ENCODE measurements at places on chromosomes 7 and 10.

- peak; percentile 97 for DNase-seq
- no peaks in the 10 kb centered on the region for H3K36me3 ChIP-seq
- H3K4me1 ChIP-seq, result peaks cover 18% of the 10 kb centered on the region
- peak overlapping the region; percentile 70 for H3K27ac ChIP-seq
- peak overlapping the region; percentile 5 for H3K4me3 ChIP-seq
These were observed 121.9 kb upstream of the AKR1E2 start for GRCh38 chr10:4704034-4704545.

DNA sequence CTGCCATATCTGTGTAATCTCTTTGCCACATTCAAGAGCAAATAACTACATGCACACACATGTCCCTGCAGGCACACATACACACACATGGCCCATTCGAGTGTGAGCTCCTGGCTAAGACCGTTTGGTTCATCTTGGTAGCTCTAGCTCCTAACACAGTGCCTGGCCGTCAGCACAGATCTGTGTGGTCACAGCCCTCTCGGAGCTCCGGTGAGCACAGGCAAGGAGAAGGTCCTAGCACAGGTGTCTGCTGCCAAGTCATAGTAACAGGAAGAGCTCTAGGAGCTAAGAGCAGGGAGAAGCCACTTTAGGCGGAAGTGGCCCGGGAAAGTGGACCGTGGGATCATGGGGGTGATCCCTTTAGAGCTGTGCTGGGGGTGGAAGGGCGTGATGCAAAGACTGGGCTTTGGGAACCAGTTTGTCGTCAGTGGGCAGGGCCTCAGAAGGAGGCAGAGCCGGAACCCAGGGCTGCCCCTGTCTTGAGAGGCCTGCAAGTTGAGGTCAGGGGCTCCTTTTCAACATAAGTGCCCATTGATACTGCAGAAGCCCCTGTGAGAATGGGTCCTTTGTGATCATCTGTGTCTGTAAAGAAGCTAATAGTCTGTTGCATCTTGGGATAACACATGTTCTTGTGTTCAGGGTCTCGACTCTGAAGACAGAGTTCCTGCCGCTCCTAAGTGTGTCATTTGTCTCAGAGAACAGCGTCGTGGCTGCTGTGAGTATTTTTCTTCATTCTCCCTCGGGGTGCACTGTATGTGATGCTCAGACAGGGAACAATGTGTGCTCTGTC lies 16.6 kb upstream of the ARPC1B start:
- no peak overlapping the region for H3K27ac ChIP-seq
- no peaks in the 10 kb centered on the region for H3K27me3 ChIP-seq
- H3K4me3 ChIP-seq, result no peak overlapping the region
- 0 out of 2 replicates have a peak, but pooled peaks cover under 1% of the 10 kb centered on the region for H3K4me1 ChIP-seq
- H3K36me3 ChIP-seq, result peaks cover 37% of the 10 kb centered on the region

DNA sequence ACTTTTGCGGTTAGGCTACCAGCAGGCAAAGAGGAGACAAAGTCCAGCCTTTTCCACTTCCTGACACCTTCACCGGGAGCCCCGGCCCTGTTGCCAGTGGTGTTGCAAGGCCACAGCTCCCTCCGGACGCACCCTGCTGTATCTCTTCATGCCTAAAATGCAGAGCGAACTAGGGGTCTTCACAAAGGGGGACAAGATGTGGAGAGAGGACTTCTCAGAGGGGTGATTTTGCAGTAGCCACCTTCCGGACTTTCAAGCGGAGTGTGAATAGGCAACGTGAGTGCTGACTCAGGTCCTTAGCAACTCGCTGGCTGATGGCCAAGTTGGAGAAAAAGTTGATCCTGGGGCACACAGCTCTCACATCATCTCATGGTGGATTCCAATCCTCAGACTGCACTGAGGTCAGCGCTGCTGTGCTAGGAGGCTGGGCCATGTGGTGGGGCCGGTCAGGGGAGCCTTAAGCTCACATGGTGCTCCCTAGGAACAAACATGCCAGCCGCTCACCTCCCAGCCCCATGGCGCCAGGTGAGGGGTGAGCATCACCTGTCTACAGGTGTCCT lies 166.3 kb downstream of the LCOR start:
- no peak overlapping the region for H3K4me3 ChIP-seq
- H3K27me3 ChIP-seq, result no peaks in the 10 kb centered on the region
- H3K27ac ChIP-seq, result no peak overlapping the region
- no peaks in the 10 kb centered on the region for H3K4me1 ChIP-seq
- DNase-seq, result peak; percentile 44

GRCh38 chr7:84637568-84638338 lies 443.2 kb upstream of the SEMA3A start:
- H3K27ac ChIP-seq, result peak overlapping the region; percentile 41
- peak; percentile 89 for DNase-seq
- H3K4me3 ChIP-seq, result no peak overlapping the region
- H3K4me1 ChIP-seq, result peaks cover 22% of the 10 kb centered on the region
- H3K27me3 ChIP-seq, result no peaks in the 10 kb centered on the region

DNA sequence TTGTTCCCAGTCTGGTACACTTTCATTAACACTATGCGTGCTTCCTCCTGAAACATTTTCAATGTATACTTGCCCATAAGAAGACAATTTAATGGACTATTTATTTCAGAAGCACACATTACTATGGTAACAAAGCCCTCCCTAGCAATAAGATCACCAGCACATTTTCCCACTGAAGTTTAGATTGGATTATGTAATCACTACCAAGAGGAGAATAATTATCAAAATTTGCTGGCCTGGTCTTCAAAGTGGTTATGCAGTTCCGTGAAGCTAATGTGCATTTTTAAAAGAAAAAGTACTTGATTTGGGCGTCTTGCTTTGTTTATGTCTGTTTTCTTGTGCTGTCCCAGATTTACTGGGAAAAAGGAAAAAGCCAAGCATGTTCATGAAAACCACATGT lies 61.9 kb downstream of the AP3M1 start:
- no peak overlapping the region for H3K4me3 ChIP-seq
- DNase-seq, result no peak
- H3K36me3 ChIP-seq, result peaks cover 76% of the 10 kb centered on the region
- no peaks in the 10 kb centered on the region for H3K27me3 ChIP-seq

- peaks cover 6% of the 10 kb centered on the region for H3K4me1 ChIP-seq
- H3K27ac ChIP-seq, result peak overlapping the region; percentile 16
- peak; percentile 67 for DNase-seq
- H3K36me3 ChIP-seq, result no peaks in the 10 kb centered on the region
These were observed 755 bp downstream of the FAM171A1 start for GRCh38 chr10:15370212-15370855.

DNA sequence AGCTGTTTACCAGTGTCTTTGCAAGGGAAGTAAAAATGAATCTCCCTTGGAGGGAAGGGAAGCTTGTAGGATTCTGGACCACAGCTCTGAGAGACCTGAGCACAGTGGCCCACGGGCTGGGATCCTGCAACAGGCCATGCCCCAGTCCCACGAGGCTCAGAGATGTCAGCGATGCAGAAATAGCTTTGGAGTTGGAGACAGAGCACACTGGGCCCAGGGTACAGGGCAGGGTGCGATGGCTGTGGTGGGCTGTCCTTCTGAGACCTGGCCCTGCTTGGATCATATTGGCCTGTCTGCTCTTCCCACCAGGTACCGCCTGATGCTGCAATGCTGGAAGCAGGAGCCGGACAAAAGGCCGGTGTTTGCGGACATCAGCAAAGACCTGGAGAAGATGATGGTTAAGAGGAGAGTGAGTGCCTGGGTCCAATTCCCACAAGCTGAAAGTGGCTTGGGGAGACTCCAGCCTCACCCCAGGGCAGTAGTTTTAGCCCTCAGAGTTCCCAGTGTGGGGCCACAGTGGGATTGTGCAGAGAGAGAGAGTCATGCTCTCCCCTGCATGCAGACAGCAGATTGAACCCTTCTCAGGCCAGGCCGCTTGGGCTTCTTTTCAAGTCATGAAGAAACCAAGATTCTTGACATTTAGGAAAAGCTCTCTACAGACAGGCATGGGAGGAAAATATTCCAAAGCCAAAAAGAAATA lies 13.5 kb upstream of the CSGALNACT2 start:
- no peaks in the 10 kb centered on the region for H3K27me3 ChIP-seq
- peaks cover 12% of the 10 kb centered on the region for H3K4me1 ChIP-seq
- H3K4me3 ChIP-seq, result no peak overlapping the region
- no peak overlapping the region for H3K27ac ChIP-seq
- no peak for DNase-seq

- no peak overlapping the region for H3K27ac ChIP-seq
- H3K4me1 ChIP-seq, result no peaks in the 10 kb centered on the region
- H3K4me3 ChIP-seq, result no peak overlapping the region
These were observed 23.8 kb downstream of the SCIN start for GRCh38 chr7:12594122-12594897.

GRCh38 chr7:43004082-43004481 lies 71.9 kb downstream of the MRPL32 start:
- no peaks in the 10 kb centered on the region for H3K4me1 ChIP-seq
- H3K27me3 ChIP-seq, result no peaks in the 10 kb centered on the region
- H3K4me3 ChIP-seq, result no peak overlapping the region

- no peak overlapping the region for H3K27ac ChIP-seq
- H3K4me1 ChIP-seq, result no peaks in the 10 kb centered on the region
- no peaks in the 10 kb centered on the region for H3K36me3 ChIP-seq
- DNase-seq, result no peak
These were observed 408 bp upstream of the MINDY4 start for GRCh38 chr7:30770845-30771173.

DNA sequence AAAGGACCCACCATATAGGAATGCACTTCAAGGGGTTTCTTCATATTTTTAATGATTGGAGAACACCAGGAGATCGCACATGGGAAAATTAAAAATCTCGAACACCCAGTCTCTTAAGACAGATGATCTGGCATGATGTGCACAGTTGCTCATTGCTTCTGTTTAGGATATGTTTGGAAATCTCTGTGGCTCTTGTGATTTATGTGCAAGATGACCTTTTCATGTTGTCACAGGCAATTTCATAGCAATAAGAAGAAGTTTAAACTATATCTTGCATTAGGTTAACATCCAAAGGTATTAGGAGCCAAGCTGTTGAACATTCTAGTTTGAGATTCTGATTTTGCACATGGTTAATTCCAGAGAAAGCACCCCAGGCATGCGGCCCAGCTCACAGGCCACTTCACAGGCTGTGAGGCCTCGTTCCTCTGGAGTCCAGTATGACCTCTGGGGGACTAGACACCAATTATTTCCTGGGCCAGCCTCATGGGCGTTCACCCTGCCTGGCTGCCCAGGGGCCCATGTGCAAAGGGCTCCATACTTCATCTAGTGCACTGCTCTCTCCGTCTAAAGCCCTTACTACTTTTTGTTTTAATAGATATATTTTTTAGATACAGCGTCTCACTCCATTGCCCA lies 28.4 kb downstream of the CAMK1D start:
- H3K36me3 ChIP-seq, result no peaks in the 10 kb centered on the region
- no peak for DNase-seq
- H3K4me3 ChIP-seq, result no peak overlapping the region
- H3K27me3 ChIP-seq, result no peaks in the 10 kb centered on the region

DNA sequence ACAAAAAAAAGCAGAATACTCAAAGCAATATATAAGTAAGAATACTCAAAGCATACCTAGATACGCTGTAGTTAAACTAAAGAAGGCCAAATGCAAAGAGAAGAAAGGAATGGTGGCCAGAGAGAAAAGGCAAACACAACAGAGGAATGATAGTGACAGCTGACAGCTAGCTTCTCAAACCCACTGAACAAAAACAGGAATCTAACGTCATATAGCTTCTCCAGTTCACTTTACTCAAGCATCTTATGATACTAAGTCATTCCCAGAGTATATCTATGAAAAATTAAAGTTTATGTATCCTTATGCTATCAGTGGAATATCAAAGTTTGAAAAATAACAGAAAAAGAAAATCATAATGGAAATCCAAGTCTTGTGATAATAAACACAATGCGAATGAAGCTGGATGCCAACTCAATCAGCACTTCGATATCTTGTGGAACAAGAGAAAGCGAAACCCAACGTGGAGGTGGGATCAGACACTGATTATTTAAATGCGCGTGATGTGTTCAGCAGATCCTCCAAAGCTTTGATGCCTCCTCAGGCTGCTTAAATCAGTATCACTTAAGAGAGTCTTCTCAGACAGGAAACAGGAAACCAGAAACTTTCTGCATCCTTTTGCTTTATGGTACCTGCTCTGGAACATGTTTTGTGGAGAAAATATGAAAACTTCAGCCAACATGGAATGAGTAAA lies 102.8 kb downstream of the PIP4K2A start:
- H3K4me1 ChIP-seq, result peaks cover 9% of the 10 kb centered on the region
- H3K27me3 ChIP-seq, result no peaks in the 10 kb centered on the region
- H3K36me3 ChIP-seq, result no peaks in the 10 kb centered on the region
- H3K4me3 ChIP-seq, result no peak overlapping the region

DNA sequence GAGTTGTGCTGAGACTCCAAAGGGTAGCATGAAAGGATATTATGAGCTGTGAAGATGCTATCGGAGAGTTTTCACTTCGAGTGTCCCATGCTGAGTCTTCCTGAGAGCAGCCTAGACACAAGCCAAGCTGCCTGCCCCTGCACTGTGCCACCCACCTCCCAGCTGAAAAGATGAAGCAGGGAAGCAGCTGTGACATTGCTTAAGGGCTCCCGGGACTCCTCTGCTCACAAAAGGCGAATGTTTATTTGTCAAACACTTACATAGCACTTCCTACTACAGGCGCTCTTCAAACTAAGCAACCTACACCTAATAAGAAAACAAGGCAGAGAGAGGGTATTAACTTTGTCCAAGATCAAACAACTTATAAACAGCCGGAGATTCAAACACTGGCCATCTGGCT lies 95.6 kb downstream of the OSBPL3 start:
- no peaks in the 10 kb centered on the region for H3K36me3 ChIP-seq
- H3K27ac ChIP-seq, result no peak overlapping the region

GRCh38 chr10:97445357-97445721 lies 467 bp downstream of the EXOSC1 start:
- peak overlapping the region; percentile 34 for H3K27ac ChIP-seq
- peaks cover 25% of the 10 kb centered on the region for H3K4me1 ChIP-seq
- no peak for DNase-seq
- no peaks in the 10 kb centered on the region for H3K27me3 ChIP-seq

DNA sequence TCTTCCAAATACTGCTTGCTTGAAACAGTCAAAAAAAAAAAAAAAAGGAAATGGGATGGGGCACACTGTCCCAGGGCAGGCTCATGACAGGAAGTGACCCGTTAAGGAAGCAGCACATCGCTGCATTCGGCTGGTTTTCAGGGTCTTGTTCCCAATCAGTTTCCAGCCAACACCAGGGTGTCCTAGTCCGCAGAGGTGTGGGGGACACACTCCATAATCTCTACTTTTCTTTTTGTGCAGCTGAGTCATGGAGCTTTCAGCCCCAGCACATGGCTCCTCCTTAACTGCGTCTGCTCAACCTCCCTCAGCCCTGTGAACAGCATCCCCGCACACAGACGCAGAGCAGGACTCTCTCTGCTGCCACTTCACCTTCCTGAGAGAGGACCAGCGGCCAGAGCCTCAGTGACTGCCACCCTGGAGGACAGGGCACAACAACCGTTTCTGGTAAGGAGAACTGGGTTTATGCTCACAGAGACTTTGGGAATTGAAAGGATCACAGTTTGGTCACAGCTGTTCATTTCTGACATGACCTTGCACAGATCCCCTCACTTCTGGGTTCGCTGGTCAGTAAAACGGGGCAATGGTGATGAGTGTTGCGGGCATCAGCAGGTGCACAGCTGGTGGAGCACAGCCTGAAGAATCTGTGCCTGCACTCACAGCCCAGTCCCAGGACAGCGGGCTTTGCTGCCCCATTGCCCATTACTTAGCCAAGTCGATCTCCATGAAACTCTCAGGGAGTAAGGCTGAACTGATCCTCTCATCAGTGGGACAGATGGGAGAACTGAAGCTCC lies at the start of gene GIMAP5:
Gene GIMAP5, plus strand, starts transcription at position 154 of the 791 bp plus-strand sequence. CDS start 3,467 bp downstream, outside the sequence.
- no peaks in the 10 kb centered on the region for H3K27me3 ChIP-seq
- no peak for DNase-seq
- no peaks in the 10 kb centered on the region for H3K4me1 ChIP-seq
- H3K36me3 ChIP-seq, result no peaks in the 10 kb centered on the region
- H3K27ac ChIP-seq, result no peak within 1 kb of the TSS
- no peak within 1 kb of the TSS for H3K4me3 ChIP-seq

- H3K4me1 ChIP-seq, result no peaks in the 10 kb centered on the region
- no peak for DNase-seq
- H3K36me3 ChIP-seq, result no peaks in the 10 kb centered on the region
- no peak overlapping the region for H3K27ac ChIP-seq
These were observed 332.0 kb upstream of the ZNF32 start for GRCh38 chr10:43980715-43981114.
